ENCODE measurements at places on chromosomes 2 and 18.

- DNase-seq: peak; percentile 85
Observed at GRCh38 chr2:231110551-231110950, 14.3 kb downstream of the HTR2B start.

DNA sequence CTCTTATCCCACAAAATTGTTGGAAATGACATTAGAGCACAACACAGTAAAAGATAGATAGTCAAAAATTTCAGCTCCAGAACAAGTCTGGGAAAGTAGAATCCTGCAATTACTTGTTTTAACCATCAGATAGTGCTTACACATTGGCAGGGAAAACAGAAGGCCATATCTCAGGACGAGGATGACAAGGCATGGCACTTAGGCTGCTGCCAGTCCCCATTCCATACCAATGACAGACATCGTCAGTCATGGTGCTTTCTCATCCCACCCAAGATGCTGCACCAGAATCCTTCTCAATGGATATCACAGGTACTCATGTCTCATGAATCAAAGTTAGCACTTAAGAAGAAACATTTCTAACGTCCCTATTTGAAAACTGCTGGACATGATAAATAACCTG, 187.3 kb downstream of the NCKAP5 start:
- DNase-seq: no peak

- DNase-seq: no peak
Observed at GRCh38 chr2:215697003-215697402, 261.1 kb upstream of the FN1 start.

GRCh38 chr2:36097022-36097421, 258.6 kb upstream of the CRIM1 start:
- DNase-seq: no peak

DNA sequence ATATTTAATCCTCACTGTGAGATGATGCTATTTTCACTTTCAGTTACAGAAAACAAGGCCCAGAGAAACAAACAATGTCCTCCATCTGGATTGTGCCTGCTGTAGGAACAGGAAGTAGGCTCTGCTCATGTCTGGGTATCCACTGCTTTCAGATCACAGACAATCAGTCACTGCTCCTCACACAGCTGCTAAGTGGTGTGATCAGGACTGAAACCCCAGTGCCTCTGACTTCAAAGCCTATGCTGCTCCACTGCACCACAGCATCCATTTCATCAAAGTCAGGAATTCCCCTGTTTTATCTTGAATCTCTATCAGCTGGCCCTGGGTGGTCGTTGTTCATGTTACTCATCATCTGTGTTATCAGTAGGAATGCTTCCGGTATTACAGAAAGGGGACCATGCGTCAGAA, 303.8 kb upstream of the TRIB2 start:
- peak; percentile 55 for DNase-seq

GRCh38 chr2:168470320-168471162, 14.5 kb downstream of the CERS6 start:
- DNase-seq: no peak

- DNase-seq: no peak
Observed at GRCh38 chr18:72588360-72588759, 44.2 kb upstream of the CBLN2 start.

GRCh38 chr2:199147216-199147615, 310.5 kb downstream of the SATB2 start:
- no peak for DNase-seq

- no peak for DNase-seq
Observed at GRCh38 chr18:23144640-23145039, 9.4 kb downstream of the CABLES1 start.

DNA sequence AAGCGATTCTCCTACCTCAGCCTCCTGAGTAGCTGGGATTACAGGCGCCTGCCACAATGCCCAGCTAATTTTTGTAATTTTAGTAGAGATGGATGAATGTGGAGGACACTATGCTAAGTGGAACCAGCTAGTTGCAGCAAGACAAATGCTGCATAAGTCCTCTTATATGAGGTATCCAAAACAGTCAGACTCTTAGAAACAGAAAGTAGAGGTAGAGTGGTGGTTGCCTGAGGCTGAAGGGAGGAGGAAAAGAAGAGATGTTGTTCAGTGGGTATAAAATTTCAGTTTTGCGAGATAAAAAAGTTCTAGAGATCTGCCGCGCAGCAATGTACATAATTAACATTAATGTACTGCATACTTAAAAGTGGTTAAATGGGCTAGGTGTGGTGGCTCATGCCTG, 145.3 kb upstream of the SPRED2 start:
- no peak for DNase-seq

GRCh38 chr2:20582600-20583221, 68.2 kb downstream of the HS1BP3 start:
- no peak for DNase-seq

GRCh38 chr18:7896161-7896560, 329.0 kb downstream of the PTPRM start:
- no peak for DNase-seq

- no peak for DNase-seq
Observed at GRCh38 chr2:237551071-237551574, 15.3 kb upstream of the PRLH start.

- peak; percentile 24 for DNase-seq
Observed at GRCh38 chr18:74081966-74082741, 65.5 kb downstream of the FBXO15 start.

DNA sequence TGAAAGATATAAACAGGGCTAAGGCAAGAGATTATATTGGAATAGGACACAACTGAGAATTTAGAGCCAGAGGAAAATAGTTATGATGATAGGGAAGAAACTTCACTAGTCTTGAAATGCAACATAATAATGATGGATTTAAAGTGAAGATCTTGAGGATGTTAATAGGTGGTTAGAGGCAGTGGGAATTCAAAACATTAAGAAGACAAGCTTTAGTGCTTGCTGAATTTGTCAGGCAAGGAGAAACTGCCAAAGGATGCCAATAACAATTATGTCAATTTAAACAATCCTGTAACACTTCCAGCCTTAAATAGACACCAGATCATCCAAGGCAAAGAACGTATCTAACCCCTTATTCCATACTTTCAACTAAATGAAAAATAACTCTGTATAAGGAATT, 330.1 kb downstream of the ERBB4 start:
- DNase-seq: no peak

DNA sequence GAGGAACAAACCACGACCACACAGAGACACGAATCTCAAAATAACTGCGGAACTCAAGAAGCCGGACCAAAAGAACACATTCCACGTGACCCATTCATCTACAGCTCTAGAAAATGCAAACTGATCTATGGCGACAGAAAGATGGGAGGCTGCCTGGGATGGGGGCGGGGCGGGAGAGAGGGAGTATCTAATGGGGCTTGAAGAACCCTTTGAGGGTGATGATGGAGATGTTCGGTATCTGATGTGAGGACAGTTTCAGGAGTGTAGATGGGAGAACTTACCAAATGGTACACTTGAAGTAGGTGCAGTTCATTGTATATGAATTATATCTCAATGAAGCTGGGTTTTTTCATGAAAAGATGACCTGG, 34.6 kb upstream of the KLF11 start:
- no peak for DNase-seq

DNA sequence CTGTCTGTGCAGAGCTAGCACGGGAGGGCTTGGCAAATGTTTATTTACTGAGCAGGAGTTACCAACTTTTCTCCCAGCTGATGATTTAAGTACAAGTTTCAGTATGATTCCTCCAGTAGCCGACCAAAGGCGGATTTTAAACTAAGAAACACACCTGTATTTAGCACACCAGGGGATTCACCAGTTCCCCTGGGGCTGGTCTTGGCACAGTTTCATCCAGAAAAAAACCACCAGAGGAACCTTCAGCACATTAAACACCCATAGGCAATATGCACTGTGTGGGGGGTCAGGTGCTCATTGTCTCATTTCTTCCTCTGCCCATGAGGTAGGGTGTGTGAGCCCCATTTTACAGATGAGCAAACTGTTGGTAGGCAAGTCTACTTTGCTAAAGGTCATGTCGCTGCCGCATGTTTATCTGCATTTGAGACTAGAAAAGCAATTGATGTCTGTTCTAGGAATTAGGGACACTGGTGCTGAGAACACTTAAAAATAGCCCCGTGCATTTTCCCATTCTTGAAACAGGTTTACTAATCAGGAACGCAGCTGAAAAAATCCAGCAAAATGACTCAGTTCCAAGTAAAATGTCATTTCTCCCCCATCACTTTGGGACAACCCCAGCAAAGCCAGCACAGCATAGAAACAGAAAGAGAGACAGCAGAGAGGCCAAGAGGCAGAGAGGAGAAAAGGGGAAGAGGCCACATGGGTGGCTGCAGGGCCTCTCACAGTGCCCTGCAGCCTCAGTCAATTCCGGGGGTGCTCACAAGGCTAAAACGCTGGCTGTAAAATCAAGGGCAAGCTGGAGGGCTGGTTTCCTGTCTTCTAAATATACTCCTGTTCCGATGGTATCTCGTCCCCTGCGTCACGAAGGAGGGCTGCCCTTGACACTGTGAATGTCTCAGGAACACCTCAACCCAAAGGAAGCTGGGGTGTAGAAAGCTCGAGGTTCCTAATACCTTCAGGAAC, 166.8 kb upstream of the ID2 start:
- no peak for DNase-seq

DNA sequence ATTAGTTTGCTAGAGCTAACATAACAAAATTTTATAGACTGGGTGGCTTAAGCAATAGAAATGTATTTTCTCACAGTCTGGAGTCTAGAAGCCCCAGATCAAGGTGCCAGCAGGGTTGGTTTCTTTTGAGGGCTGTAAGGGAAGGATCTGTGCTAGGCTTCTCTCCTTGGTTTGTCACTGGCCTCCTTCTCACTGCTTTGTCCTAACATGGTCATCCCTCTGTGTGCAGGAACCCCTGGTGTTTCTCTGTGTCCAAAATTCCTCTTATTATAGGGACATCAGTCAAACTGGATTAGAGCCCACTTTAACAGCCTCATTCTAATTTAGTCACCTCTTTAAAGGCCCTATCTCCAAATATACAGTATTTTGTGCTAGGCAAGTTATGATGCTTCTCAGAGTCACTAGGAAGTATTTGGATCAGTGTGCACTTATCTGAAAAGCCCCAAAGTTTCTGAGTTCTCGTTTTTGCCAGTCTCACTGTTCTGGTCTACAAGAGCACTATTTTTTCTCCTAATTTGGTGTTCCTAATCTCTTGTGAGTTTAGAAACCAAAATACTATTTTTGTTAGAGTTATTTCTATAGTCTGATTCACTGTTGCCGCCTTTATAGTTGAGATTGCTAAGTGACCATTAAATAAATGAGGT, 29.0 kb downstream of the ZC3H6 start:
- no peak for DNase-seq

GRCh38 chr18:8803957-8804356, 98.6 kb downstream of the MTCL1 start:
- no peak for DNase-seq

DNA sequence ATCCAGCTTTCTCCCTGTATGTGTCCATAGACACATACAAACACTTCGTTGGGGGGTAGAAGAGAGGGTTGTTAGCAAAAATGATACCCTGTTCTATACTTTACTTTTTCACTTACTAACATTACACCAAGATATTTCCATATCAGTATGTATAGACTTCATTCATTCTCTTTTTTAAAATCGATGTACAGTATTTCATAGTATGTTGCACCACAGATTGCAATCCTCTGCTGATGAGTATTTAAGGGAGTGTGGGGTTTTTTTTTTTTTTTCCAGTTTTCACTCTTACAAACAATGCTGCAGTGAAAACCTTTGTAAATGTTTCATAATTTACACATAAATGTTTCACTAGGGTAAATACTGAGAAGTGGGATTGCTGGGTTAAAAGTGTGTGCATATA, 402.3 kb downstream of the LRATD1 start:
- no peak for DNase-seq

DNA sequence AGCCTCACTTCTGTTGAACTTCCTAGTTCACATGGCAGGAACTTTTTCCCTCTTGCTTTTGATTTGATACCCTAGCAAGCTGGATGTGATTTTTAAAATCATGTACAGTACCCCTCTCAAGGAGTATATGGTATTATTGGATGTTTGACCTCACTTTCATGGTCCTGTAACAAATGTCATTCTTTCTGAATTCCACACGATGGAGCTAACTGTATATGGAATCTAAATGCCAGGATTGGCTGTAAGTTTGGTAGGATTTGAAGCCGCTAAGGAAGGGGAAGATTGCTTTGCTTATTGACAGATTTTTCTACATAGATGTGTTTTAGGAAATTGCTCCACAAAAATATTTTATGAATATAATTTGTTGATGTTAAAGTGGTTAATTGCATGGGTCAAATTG, 18.3 kb downstream of the MAIP1 start:
- peak; percentile 70 for DNase-seq

GRCh38 chr2:84495539-84496146, 20.7 kb upstream of the DNAH6 start:
- peak; percentile 86 for DNase-seq

DNA sequence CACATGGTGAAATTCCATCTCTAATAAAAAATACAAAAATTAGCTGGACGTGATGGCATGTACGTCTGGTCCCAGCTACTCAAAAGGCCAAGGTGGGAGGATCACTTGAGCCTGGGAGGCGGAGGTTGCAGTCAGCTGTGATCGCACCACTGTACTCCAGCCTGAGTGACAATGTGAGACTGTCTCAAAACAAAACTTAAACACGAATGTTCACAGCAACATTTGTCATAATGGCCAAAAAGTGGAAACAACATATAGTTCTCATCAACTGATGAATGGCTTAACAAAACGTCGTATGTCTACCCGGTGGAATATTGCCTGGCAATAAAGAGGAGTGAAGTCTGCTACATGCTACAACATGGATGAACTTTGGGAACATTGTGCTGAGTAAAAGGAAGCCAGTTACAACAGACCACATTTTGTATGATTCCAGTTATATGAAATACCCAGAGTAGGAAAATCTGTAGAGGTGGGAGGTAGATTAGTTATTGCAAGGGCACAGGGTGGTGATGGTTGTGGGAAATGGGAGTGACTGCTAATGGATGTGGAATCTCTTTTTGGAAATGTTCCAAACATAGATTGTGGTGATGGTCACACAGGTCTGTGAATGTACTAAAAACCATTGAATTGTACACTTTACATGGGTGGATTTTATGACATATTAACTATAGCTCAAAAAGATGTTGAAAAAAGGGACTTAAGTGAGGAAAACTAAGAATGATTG, 478.2 kb downstream of the PTPRM start:
- DNase-seq: peak; percentile 25

GRCh38 chr2:37842732-37843440, 82.2 kb upstream of the RMDN2 start:
- DNase-seq: no peak

GRCh38 chr2:9380702-9381628, 42.4 kb downstream of the ITGB1BP1 start:
- DNase-seq: peak; percentile 97

DNA sequence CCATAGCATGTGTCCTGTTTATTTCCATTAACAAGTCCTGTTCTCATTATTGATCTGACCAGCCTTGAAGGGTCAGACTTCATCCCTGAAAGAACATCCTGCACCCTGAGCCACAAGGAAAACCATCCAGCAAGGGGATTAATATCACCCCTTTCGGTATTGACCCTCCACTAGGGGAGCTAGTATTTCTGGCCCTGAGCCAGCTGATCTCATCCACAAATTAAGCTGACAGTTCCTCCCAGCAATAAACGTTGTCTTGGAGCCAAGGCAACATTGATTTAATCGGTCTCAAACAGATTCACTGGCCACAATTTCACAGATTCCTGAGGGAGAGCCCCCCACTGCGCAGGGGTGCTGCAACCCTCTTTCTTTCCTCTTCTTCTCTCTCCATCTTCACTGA, 353.1 kb upstream of the FANCL start:
- no peak for DNase-seq

GRCh38 chr2:239938651-239939486, 86.3 kb downstream of the NDUFA10 start:
- DNase-seq: no peak

- DNase-seq: no peak
Observed at GRCh38 chr2:26540306-26540705, 62.4 kb upstream of the OTOF start.

GRCh38 chr2:232533944-232534710, 5.4 kb upstream of the CHRNG start:
- DNase-seq: peak; percentile 47

Data from fibroblast of pulmonary artery (primary cell).